ENCODE measurements at places on chromosomes 3 and 15. TPM values are rescaled to one million over a fixed set of nuclear protein-coding genes. Genes with fewer than 3 reads are reported as not detected.

CSNK1G1 gene
- 29.3 TPM for total RNA-seq

SOX14 gene
- not detected for total RNA-seq

HCLS1 gene
- total RNA-seq = 0.51 TPM

PP2D1 gene
- not detected for total RNA-seq

All from fibroblast of lung (primary cell).